ENCODE measurements at places on chromosomes 7 and 10.
A peak's percentile ranks its signal among the peaks of the same experiment; 100 is the strongest.

DNA sequence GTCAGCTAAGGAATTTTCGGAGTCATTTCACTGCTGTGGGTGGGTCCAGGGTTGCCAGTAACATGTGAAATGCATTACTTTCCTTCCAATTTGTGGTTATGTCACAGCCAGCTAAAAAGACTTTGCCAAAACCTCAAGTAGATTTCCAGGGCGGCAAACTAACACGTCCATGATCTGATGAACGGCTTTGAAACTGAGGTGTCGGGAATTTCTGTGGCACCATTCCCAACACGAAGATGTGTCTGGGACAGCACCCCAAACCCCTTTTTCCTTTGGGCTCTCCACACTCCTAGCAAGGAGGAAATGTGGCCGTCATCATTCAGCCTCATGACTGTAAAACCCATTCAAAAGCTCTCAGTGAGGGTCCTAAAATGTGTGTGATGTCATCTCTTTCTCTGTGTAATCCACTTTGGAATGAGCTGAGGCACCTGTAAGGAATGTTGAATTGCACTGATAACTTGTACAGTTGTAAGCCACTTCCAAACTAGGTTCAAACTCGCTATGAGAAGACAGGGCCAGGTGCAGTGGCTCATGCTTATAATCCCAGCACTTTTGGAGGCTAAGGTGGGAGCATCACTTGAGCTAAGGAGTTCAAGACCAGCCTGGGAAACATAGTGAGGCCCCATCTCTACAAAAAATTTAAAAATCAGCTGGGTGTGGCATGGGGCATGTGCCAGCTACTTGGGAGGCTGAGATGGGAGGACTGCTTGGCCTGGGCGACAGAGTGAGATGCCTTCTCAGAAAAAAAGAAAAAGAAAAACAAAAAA lies 146.1 kb upstream of the FRMD4A start:
- no peak for DNase-seq

DNA sequence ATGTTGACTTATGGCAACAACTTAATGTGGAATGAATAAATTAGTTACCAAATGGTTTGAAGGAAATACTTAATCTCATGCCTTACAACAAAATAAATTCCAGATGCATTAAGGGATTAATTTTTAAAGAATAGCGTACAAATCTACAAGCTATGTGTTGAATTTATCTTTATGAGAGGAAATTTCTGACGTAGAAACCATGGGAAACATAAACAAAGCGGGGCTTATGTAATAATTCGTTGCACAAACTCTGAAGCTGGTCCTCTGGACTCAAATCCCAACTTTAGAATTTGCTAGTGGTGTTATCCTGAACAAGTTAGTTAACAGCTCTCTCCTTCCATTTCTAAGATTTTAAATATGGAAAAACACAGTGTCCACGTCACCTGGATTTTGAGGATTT lies 137.4 kb upstream of the CALCR start:
- no peak for DNase-seq

DNA sequence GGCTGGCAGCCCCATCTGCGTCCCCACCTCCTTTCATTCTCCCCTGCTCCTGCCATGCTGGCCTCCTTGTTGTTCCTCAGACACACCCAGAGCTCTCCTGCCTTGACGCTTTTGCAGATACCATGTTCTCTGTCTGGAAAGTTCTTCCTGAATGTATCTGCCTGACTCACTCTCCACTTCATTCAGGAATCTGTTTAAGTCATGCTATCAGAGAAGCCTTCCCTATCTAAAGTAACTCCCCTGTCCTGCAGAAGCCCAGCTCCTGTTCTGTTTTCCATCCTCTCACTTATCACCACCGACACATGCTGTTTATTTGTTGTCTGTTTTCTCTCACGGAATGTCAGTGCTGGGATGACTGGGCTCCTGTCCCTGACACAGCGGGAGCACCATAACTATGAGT lies 82.0 kb downstream of the AFAP1L2 start:
- DNase-seq: no peak

DNA sequence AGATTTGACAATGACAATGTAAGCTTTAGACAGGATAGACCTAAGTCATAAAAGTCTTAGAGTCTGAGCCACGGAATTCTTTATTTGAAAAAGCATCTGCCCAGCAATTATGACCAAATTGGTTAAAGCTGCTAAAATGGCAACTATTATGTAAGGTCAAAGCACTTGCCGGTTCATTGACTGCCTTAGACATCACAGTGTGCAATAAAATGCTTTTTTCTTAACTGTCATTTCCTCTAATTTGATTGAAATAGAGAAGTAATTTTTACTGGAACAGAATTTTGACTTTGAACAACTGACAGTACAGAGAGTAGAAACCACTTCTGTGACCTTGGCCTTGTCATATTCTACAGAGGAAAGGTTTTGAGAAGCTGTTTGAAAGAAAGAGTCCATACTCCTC lies 142.9 kb downstream of the THSD7A start:
- DNase-seq: no peak

GRCh38 chr7:156147756-156148504 lies 335.7 kb upstream of the SHH start:
- DNase-seq: no peak

DNA sequence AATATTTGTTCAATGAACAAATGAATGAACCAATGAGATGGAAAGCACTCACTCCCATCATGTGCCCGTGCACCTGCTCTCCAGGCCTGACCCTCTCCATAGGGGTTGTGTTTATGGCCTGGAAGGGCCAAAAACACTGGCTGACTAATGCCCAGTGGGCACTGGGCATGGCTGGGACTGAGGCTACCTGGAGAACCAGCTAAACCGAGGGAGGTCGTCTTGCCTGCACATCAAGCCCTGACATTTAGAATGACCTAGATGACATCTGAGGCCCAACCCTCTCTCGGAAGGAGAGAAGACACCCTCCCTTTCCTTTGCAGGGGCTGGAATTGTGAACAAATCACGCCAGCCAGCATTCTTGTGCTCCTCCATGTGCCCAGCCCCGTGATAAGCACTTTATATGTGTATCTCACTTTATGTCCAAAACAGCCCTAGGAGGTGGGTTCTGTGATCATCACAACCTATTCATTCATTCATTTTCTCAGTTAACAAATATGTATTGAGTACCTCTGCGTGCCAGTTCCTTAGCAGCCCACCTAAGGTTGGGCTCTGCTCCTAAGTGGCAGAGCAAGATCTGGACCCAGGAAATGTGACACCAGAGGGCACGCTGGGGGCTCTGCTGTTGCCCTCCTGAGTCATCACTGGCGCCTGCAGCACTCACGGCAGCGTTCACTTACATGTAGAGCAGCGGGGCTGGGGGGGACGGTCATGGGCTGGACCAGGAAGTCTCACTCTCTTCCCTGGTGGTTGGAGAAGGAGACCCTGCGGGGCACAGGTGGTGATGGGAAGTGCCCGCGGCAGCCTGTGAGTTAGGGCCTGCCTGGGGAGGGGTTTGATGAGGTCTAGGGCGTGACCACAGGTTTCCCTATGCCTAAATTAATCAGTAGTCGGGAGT lies 52.0 kb downstream of the TSPAN15 start:
- DNase-seq: no peak

DNA sequence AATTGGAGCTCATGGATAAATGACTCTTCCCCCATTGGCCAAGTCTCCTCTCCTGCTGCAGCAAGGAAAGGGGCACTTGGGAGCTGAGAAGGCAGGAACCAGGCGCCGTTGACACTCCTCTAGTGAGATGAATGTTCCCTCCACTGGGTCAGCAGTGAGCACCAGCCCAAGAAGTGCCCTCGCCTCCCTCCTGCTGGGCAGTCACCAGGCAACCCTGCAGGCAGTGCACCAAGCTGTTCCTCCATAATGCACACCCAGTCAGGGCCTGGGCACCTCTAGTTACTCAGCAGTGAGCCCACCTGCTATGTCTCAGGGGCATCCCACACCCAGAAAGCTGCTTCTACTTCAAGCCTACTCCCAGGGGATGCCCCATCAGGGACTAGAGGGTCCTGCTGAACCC lies 84.3 kb downstream of the KCNMA1 start:
- no peak for DNase-seq

DNA sequence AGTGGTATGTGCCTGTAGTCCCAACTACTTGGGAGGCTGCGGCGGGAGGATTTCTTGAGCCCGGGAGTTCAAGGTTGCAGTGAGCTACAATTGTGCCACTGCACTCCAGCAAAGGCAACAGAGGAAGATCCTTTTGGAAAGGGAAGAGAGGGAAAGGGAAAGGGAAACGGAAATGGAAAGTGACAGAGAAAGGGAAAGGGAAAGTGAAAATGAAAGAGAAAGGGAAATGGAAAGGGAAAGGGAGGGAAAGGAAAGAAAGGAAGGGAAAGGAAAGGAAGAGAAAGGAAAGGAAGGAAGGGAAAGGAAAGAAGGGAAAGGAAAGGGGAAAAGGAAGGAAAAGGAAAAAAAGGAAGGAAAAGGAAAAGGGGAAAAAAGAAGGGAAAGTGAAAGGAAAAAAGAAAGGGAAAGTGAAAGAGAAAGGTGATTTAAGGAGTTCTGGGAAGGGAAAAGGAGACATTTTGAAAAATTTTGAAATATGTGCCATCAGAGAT lies 2.3 kb upstream of the ZC3HAV1 start:
- no peak for DNase-seq

DNA sequence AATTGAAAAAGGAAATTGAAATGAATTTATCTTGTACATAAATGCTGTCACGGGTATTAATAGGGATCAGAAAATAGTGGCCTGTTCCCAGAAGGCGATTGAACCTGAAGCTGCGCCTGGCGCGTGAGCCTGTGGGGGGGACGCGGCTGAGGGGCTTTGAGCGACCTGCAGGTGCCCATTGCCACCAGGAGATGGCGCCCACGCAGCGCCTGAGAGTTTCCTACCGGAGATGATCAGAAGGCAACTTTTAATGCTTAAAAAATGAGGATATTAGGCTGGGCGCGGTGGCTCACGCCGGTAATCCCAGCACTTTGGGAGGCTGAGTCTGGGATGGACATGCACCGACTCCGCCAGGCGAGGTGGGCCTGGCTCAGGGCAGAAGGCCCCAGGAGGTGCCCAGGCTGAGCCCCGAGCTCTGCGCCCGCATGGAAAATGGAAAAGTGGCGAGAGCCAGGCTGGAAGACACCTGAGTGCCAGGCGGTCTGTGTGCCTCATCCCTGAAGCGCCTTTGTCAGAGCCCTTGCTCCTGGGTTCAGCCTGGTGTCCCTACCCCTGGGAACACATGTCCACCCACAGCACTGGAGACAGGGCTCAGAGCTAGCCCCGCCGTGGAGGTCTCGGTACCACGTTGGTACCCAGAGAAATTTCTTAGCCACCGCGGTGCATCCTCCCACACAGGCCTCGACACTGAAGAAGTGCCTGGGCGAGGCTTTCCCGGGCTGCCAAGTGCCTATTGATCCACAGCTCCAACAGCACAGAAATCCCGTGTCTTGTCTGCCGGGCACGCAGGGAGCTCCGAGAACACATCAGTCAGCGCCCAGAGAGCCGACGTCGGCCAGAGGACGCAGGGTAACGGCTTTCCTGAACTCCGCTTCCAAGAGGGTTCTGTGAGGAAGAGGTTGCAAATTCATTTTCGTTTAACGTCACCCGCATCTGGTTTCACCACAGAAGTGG lies 117.4 kb downstream of the INPP5A start:
- peak; percentile 85 for DNase-seq

GRCh38 chr7:98541101-98541500 lies 76.0 kb upstream of the NPTX2 start:
- DNase-seq: no peak

DNA sequence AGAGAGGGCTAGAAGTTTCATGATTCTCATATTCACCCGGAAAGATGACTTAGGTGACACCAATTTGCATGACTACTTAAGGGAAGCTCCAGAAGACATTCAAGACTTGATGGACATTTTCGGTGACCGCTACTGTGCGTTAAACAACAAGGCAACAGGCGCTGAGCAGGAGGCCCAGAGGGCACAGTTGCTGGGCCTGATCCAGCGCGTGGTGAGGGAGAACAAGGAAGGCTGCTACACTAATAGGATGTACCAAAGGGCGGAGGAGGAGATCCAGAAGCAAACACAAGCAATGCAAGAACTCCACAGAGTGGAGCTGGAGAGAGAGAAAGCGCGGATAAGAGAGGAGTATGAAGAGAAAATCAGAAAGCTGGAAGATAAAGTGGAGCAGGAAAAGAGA lies 5.3 kb downstream of the GIMAP4 start:
- no peak for DNase-seq

DNA sequence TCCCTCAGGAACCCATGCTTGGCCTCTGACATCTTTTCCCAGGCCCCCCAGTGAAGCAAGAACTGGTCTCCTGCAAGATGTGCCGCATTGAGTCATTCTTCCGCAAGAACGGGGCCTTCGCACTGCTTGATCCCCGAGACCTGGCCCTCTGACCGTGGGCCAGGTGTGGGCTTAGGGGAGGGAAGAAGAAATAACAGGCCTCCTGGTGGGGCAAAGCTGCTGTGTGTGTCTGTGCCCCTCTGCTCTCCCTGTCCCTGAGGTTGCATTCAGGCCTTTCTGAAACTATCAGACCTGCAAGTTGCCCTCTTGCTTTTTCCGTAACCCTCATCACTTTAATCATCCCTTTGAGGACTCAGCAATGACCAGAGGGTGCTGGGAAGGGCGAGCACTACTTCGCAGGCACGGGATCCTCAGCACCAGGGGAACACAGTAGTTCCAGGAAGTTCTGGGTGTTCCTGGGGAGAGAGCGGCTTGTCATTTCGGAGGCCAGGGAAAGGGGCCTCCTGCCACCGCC lies 6.0 kb downstream of the ATP6V1F start:
- DNase-seq: no peak

DNA sequence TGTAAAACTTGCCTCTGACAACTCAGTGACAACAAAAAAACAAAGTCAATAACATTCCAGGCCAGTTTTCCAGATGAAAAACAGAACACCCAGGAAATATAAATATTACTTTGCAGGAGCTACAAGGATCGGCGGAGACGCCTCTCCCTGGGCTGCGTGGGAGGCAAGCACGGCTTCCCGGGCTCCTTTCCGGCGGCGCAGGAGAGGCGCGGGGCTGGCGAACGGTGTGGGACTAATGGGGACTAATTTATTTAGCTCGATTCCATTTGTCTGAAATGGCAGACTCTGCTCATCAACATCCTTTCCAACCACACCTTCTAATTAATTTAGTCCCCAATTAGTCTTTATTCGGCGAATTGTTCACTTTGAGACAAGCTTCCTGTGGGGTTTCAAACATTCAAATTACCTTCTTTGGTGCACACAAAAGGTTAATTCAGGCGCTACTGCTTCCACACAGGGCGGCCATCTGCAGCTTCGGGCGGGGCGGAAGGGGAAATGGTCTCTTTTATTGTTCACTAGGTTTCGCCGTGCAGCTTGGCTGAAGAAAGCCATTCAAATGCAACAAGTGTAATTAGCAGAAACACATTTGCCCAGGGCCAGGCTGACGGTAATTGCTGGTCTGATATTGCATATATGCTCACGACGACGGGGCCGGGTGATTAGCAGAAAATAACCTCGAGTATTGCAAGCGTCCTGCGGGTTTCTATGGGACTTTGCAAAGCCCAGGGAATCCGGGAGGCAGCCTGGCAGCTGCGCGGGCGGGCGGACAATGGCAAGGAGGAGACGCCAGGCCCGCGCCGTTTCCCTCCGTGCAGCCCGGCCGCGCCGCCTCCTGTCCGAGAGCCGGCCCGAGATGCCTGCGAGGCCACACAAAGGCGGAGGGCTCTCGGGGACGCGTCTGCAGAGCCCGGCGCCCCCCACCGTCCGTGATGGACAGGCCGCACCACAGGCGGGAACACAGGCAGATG lies 270.1 kb downstream of the PTPRN2 start:
- no peak for DNase-seq
